ENCODE measurements at places on chromosomes 2 and 18.
A peak's percentile ranks its signal among the peaks of the same experiment; 100 is the strongest.

- DNase-seq = no peak
Observed at GRCh38 chr2:209181984-209182383, 241.9 kb upstream of the MAP2 start.

- no peak for DNase-seq
Observed at GRCh38 chr2:148110184-148110583, 89.3 kb downstream of the MBD5 start.

- peak; percentile 3 for DNase-seq
Observed at GRCh38 chr2:69770193-69770702, 28.3 kb downstream of the ANXA4 start.

DNA sequence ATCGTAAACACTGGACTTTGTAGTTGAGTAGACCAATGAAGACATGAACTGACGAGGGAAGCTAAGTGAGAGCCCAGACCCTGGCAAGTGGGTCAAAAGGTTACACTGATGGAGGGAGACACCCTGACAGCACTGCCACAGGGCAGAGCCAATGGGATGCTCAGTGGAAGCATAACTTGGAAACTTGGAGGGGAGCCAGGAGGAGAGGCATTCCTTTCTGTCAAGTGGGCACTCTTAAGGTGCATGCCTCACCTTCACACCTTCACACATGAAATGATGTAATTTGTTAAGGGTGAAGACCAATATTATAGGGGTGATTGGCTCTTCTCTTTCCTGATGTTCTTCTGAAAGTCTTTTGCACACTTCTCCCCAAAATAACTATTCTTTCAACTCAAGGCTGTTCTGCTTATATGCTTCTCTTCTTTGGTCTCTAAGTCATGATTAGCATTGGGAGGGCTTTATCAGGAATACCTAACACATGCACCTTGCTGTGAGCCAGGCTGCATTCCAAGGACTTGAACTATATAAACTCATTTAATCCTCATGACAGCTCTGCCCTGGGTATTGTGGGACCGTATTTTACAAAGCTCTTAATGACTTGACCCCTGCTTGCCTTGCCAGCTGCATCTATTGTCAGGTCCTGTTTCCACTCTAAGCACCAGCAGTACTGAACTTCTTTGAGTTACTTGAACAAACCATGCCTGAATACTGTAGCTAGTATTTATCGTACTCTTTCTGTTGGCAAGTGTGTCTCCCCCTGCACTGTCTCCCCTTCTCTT lies 19.0 kb downstream of the RPL37A start:
- DNase-seq = no peak

GRCh38 chr2:44112096-44112495 lies 56.6 kb upstream of the PPM1B start:
- DNase-seq = no peak

DNA sequence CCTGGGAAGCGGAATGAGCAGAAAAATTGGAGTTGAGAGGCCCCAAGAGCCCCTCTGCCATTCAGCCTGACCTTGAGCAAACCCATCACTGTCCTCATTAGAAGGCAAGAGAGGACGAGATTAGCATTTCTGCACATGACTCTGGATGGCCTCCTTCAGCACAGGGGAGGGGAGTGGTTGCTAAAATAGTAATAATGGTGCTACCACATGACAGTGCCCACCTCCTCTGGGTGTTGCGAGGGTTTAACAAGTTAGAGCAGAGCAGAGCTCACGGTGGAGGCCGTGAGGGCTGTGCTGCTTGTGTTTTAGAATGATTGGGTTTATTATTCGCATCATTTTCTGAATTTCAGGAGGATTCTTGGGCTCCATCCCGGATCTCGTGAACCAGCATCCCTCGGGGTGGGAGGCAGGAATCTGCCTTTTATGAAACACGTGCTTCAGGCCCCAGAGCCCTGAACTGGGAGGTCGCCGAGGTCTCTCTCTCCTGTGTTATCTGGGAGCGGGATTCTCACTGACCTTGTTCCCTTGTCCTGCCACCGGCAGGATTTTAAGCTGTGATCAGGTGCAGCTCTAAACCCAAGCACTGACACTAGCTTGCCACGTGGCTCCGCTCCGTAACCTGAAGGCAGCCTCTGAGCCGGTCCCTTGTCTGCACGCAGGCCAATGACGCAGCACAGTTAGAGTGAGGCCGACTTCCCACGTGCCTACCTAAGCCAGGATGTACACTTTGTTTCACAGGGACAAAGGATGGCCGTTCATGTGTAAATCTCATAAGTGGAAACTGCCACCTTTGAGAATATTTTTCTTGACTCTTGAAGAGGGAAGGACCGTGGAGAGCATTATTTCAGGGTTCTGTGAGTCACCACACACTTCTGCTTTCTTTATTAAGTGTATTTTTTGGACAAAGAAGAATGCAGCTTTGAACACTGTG lies 142.3 kb downstream of the ACOXL start:
- no peak for DNase-seq

- DNase-seq = no peak
Observed at GRCh38 chr2:160379399-160379798, 114.2 kb downstream of the RBMS1 start.

DNA sequence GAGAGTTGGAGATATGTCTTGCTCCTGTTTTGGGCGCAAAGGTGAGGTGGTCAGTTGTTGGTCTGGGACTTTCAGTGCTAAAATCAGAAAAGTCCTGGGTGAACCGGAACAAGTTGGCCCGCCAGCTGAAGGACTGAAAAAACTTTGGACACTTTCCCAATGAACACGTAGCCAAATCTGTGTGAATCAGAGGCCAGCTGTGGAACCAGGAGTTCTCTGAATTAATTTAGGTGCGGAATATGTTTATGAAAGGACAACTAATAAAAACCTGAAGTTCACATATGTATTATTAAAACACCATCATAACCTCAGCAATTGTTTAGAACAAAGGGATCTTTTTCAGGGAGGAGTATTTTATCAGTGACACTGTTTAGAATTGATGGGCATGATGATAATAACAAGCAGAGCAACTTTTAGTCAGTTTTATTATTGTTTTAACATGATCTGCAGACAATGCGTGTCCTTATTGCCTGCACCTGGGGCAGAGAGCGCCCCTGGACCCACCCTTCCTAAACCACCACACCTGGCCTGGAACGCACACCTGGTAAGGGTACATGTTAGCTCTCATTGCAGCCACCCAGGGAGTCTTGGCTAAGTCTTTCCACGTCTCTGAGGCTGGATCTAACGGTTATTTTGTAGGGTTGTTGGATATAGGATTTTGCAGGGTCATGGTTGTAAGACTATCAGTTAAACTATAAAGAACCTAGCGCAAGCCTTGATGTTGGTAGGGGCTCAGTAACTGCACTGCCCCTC lies 9.9 kb upstream of the ODC1 start:
- no peak for DNase-seq

GRCh38 chr2:1602278-1603010 lies 141.9 kb downstream of the PXDN start:
- DNase-seq = no peak

DNA sequence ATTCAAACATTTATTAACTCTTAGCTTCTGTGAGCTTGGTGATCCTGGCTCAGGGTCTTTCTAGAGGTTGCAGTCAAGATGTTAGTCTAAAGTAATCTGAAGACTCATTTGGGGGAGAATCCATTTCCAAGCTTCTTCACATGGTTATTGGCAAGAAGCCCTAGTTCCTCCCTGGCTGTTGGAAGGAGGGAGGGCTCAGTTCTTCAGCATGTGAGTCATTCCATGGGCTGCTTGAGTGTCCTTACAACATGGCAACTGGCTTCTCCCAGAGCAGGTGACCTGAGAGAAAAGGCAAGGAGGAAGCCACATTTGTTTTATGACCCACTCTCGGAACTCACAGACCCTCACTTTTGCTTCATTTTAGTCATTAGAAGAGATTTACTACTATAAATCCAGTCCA lies 10.6 kb upstream of the C2orf74 start:
- DNase-seq = no peak

- DNase-seq = no peak
Observed at GRCh38 chr18:71114550-71115210, 825.8 kb downstream of the SOCS6 start.

- peak; percentile 55 for DNase-seq
Observed at GRCh38 chr2:102063487-102063911, 71.7 kb downstream of the IL1R2 start.

- no peak for DNase-seq
Observed at GRCh38 chr2:2107627-2108026, 223.4 kb downstream of the MYT1L start.

GRCh38 chr2:117976581-117976980 lies 37.3 kb downstream of the CCDC93 start:
- no peak for DNase-seq

Measured in CD4-positive, alpha-beta T cell treated with Interferon gamma for 1 hour (primary cell).